ENCODE measurements at places on chromosomes 6 and 20.

- DNase-seq = peak; percentile 64
Measured at GRCh38 chr20:36836591-36837269, 39.2 kb upstream of the TLDC2 start.

DNA sequence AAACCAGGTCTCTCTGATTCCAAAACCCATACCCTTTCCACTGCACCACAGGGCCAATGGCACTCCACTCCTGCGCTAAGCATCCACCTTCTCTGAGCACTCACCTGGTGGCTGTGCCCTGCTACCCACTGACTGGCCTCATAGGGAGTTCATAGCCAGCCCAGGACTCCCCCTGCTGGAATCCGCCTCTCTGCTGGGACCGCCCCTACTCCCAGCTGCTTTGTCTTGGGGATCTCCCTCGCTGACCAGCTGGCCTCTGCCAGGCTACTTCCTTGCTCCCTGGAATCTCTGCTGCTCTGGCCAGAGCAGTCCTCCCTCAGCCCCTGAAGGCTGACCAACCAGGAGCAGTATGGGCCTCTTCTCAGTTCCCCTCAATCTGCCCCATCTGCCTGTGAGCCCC, 129.7 kb downstream of the FAXC start:
- peak; percentile 30 for DNase-seq

DNA sequence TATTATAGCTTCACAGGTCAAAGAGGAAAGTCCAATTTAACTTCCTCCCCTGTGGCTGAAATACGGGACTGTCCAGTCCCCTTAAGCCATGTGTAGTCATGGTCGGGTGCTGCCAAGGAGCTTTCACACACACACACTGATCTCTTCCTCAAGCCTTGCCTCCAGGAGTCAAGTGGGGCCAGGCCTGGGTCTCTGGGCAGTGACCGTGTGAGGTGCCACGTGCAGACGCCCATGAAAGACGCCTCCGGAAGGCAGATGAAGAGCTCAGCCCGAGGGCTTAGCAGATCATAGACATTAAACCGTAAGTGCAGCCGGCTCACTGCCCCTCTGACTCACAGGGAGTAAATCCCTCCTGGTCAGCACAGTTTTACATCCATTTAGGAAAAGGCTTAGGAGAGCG, 4.2 kb downstream of the GABRR2 start:
- peak; percentile 59 for DNase-seq

- no peak for DNase-seq
Measured at GRCh38 chr6:37150314-37150713, 19.6 kb upstream of the PIM1 start.

DNA sequence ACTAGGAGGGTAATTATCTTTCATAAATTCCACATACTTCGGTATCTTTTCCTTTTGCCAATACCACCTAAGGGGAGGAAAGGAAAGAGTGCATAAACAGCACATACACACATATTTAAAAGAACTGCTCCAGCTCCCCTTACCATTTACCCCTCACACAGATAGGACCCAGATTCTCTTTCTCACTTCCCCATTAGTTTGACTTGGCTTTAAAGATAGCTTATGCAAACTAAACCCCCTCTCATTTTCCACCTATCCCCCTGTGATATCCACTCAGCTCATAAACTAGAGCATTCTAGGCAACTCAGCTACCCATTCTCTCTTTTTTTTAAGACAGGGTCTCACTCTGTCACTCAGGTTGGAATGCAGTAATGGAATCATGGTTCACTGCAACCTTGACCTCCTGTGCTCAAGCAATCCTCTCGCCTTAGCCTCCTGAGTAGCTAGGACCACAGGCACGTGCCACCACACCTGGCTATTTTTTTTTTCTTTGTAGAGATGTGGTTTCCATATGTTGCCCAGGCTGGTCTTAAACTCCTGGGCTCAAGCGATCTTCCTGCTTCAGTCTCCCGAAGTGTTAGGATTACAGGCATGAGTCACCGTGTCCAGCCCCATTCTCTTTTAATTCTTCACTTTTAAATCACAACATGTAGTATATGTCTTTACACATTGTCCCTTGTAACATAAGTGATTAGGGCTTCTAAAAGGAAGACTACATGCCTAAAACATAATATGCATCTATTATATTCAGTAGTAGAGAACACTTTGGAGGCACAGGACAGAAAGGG, 4.0 kb downstream of the FUCA2 start:
- no peak for DNase-seq

Measured in PC-3 (cell line).